ENCODE measurements at places on chromosomes 1 and 21.

- DNase-seq = no peak
Measured at GRCh38 chr1:176517484-176517883, 54.5 kb downstream of the PAPPA2 start.

- no peak for DNase-seq
Measured at GRCh38 chr1:114350731-114351445, 160.1 kb downstream of the TRIM33 start.

GRCh38 chr1:201633811-201634210 lies 94.9 kb downstream of the NAV1 start:
- DNase-seq = peak; percentile 62

GRCh38 chr1:162028726-162029125 lies 5.1 kb upstream of the OLFML2B start:
- no peak for DNase-seq

- DNase-seq = no peak
Measured at GRCh38 chr1:246558041-246558440, 8.0 kb downstream of the TFB2M start.

- DNase-seq = no peak
Measured at GRCh38 chr1:54978528-54979326, 1.7 kb upstream of the TMEM61 start.

GRCh38 chr1:222889440-222889839 lies 74.6 kb downstream of the DISP1 start:
- no peak for DNase-seq

DNA sequence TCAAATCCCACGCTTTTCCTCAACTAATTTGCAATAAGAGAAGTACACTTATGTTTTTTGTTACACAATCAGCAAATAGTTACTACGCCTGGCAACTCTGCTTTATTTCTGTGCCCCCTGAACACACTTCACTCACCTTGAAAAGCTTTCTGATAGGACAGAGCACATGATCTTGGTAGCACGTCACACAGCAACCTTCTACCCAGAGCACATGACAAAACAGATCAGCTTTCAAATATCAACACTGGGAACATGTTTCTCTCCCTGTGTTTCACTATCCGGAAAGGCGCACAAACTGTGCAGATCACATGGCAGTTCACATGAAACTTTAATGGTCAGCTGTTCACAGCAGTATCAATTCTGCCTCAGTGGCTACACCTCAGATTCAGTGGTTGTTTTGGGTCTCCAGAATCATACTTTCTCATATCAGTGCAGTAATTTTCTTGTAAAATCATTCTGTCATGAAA lies 2.2 kb downstream of the SLC19A2 start:
- DNase-seq = no peak

DNA sequence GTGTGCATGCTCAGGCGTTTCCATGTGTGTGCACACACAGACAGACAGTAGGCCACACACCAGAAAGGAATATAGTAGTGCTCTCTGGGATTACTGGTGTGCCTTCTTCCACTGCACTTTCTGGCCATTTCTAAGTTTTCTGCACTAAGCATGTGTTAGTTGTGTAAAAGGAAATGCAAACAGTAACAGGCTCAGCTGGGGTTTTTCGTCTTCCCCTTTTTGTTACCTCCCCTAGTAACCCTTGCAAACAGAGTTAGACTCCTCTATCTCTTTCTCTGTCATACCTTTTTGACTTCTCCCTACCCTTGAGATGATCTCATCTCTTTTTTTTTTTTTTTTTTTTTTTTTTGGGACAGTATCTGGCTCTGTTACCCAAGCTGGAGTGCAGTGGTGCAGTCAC lies 196.3 kb downstream of the SDCCAG8 start:
- DNase-seq = no peak

GRCh38 chr1:117059334-117059677 lies 820 bp upstream of the TTF2 start:
- DNase-seq = no peak

- DNase-seq = no peak
Measured at GRCh38 chr1:12153181-12153785, 13.5 kb upstream of the TNFRSF1B start.
